IMR-90 (cell line): ENCODE measurements at places on chromosomes 16 and 17. TPM values are rescaled to one million over a fixed set of nuclear protein-coding genes. Genes with fewer than 3 reads are reported as not detected.

DNA sequence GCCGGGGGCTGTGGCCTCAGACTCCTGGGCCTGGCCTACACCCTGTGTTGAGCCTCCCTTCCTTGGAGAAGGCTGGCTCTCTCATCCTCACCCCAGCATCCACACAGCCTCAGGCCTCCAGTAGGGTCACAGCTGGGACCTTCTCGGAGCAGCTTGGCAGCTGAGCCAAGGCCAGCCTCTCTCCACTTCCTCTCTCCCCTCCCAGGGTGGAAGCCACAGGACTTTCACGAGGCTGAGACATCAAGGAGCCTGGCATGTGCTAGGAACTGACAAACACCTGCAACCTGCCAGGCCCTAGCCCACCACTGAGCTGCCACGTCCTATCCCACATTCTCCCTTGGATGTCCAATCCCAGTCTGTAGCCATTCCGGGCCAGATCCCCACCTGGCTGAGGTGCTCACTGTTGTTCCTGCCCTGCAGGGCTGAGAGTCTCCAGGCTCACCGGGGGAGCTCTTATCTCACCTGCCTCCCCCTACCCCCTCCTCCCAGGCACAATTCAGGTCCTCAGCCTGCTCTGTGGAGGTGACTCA, 3.1 kb downstream of the MMP15 start:
- H3K27ac ChIP-seq: no peak overlapping the region
- no peak for DNase-seq
- no peak overlapping the region for H3K4me3 ChIP-seq
- peaks cover 4% of the 10 kb centered on the region; the same call in 1 of the 2 replicates for H3K4me1 ChIP-seq

GRCh38 chr17:62657690-62658089, 30.2 kb downstream of the MRC2 start:
- H3K36me3 ChIP-seq: peaks cover 18% of the 10 kb centered on the region
- DNase-seq: no peak
- H3K4me1 ChIP-seq: peaks cover 20% of the 10 kb centered on the region
- no peak overlapping the region for H3K27ac ChIP-seq

DNA sequence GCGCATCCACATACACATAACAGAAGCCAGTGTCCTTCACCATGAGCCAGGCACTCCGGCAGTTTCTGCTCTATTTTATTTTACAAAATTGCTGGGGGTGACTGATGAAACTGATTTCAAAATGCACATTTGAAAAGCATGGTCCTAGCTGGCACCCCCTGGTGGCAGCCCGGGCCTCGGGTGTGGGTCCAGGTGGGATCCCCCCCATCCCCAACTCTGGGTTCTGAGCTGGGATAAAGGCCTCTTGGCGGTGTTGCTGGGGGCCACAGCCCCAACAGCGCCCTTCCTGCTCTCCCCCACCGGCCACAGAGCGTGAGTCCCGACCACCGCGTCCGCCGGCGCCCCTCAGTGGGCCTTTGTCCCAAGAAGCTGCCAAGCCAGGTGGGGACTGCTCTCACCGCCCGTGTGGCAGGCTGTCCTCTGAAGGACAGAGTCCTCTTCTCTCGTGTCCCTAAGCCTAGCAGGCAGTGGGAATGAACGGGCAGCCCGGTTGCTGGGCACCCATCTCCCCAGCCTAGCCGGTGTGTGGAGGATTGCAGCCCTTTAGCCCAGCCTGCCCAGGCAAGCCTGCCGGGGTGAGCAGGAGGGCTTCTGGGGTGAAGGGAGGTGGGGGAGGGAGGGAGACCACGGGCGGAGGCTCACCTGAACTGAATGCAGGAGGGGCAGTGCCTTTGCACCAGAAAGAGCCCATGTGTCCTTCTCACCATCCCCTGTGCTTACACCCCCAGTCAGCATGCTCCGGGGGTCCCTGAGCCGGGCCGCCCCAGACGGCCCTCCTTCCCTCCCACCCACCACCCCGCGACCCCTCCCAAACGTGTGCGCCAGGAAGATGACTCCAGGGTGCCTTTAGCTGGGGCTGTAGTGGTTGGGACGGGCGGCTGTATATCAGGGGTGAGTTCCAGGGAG, 898 bp downstream of the SNAI3 start:
- H3K36me3 ChIP-seq: no peaks in the 10 kb centered on the region
- H3K27me3 ChIP-seq: peaks cover 32% of the 10 kb centered on the region
- peaks cover 7% of the 10 kb centered on the region; the same call in 1 of the 2 replicates for H3K4me1 ChIP-seq
- H3K4me3 ChIP-seq: no peak overlapping the region
- no peak overlapping the region for H3K27ac ChIP-seq

GRCh38 chr16:14172200-14172809, 101.2 kb downstream of the MRTFB start:
- H3K4me1 ChIP-seq: no peaks in the 10 kb centered on the region; the same call in 1 of the 2 replicates
- no peaks in the 10 kb centered on the region for H3K36me3 ChIP-seq
- H3K4me3 ChIP-seq: no peak overlapping the region
- H3K27ac ChIP-seq: no peak overlapping the region
- H3K27me3 ChIP-seq: no peaks in the 10 kb centered on the region

GRCh38 chr16:30893417-30893743, 497 bp downstream of the BCL7C start:
- peak overlapping the region; percentile 90 for H3K27ac ChIP-seq
- peaks cover 23% of the 10 kb centered on the region for H3K4me1 ChIP-seq
- H3K27me3 ChIP-seq: no peaks in the 10 kb centered on the region
- peak overlapping the region; percentile 98 for H3K4me3 ChIP-seq
- DNase-seq: no peak
- H3K36me3 ChIP-seq: peaks cover 21% of the 10 kb centered on the region

GRCh38 chr17:35856603-35857002, 12.1 kb downstream of the HEATR9 start:
- H3K4me1 ChIP-seq: no peaks in the 10 kb centered on the region
- H3K27me3 ChIP-seq: no peaks in the 10 kb centered on the region
- peak; percentile 18 for DNase-seq

DNA sequence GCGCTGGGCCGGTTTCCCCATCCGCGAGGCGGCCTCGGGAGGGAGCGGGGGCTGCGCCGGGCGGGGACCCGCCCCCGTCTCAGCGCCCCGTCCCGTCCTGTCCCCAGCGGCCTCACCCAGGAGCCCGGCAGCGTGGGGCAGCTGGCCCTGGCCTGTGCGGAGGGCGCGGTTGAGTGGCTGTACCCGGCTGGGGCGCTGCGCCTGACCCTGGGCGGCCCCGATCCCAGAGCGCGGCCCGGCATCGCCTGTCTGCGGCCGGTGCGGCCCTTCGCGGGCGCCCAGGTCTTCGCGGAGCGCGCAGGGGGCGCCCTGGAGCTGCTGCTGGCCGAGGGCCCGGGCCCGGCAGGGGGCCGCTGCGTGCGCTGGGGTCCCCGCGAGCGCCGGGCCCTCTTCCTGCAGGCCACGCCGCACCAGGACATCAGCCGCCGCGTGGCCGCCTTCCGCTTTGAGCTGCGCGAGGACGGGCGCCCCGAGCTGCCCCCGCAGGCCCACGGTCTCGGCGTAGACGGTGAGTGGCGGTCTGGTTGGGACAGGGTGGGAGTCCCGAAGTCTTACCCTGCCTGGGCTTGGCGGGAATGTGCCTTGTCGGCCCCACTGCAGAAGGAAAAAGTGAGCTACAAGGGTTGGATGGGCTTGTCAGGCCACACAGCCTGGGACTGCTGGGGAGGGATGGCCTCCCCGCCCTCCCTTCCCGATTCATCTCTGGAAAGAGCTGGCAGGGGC, 720 bp downstream of the METRN start:
- peaks cover 15% of the 10 kb centered on the region for H3K4me1 ChIP-seq
- H3K27me3 ChIP-seq: no peaks in the 10 kb centered on the region
- DNase-seq: no peak
- no peaks in the 10 kb centered on the region for H3K36me3 ChIP-seq

DNA sequence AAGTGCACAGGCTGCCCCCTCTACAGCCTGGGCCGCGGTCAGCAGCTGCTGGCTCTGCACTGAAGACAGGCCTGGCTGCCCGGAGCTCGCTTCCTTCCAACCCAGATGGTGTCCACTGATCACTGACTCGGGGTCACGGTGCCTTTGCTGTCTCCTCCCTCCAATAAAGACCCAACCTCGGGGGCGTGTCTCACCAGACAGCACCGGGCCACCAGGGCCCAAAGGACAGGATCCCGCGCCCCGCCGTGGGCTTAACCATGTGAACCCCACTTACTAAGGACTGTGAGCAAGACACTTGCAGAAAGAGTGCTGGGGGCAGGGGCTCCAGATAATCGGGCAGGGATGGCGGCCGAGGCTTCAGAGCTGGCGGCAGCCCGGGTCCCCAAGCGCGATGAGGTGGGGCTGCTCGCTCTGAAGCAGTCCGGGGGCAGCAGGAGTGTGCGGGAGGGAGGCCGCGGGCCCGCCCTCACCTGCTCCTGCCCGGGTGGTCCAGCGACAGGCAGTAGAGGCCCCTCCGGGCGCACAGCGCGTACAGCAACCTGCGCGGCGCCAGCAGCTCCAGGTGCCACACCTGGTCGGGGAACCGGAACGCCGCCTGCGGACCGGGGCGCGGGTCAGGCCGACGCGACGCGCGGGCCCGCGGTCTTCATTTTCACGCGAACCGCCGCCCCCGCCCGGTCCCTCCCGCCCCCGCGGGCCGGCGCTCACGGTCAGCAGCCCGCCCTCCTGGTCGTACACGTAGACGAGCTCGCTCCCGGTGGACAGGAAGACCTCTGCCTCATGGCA, 502 bp downstream of the FAAP100 start:
- peak overlapping the region; percentile 100 for H3K4me3 ChIP-seq
- peaks cover 32% of the 10 kb centered on the region for H3K36me3 ChIP-seq
- peak overlapping the region; percentile 94 for H3K27ac ChIP-seq
- H3K4me1 ChIP-seq: peaks cover 22% of the 10 kb centered on the region

DNA sequence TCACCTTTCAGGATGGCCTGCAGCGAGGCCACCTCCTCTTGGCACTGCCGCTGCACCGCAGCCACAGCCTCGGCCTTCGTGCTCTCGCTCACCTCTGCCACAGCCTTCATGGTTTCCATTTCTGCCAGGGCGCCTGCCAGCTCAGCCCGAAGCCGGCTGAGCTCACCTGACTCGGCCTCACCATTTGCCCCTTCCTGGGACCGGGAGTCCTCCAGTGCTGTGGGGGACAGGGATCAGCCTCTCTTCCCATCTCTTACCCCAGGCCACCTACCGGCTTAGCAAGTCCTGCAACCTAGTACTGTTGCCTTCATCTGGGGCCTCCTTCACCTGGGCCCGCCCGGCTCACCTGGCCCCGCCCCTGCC, 658 bp downstream of the RABEP2 start:
- DNase-seq: no peak
- H3K36me3 ChIP-seq: peaks cover 8% of the 10 kb centered on the region; the same call in 1 of the 2 replicates
- peak overlapping the region; percentile 98 for H3K4me3 ChIP-seq

DNA sequence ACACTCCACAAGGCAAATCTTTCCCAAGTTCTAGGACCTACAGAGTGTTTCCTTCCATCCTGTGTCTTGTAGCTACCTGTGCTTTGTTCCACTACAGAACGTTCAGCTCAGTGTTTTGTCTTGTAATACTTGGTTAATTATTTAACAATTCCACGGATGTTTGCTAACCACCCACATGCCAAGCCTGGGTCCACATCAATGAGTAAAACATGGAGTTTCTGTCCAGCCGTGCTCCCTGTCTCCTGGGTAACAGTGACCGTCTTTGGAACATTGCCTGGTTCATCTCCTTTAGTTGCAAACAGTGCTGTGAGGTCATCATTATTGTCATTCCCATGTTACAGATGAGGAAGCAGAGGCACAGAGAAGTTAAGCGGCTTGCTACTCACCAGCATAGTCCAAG, 41.3 kb downstream of the IRF8 start:
- no peaks in the 10 kb centered on the region for H3K4me1 ChIP-seq
- peaks cover 69% of the 10 kb centered on the region for H3K27me3 ChIP-seq
- no peak for DNase-seq
- H3K36me3 ChIP-seq: no peaks in the 10 kb centered on the region

DNA sequence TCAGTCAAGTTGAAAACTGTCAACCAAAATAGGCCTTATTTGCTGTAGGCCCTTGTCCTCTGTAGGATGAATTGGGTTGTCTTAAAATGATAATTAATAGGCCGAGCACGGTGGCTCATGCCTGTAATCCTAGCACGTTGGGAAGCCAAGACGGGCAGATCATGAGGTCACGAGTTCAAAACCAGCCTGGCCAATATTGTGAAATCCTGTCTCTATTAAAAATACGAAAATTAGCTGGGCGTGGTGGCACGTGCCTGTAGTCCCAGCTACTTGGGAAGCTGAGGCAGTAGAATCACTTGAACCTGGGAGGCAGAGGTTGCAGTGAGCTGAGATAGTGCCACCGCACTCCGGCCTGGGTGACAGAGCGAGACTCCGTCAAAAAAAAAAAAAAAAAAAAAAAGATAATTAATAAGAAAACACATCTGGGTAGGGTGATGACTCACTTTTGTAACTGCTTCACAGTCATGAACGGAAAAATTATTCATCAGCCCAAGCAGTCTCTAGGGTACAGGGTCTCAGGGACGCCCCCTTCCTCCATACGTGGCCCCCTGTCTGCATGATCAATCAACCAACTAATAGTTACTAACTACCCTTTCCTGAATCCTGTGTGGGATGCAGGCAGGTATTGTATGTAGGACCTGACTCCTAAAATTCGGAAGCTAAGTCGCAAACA, 137.0 kb upstream of the RCVRN start:
- H3K36me3 ChIP-seq: no peaks in the 10 kb centered on the region
- no peak overlapping the region for H3K4me3 ChIP-seq
- H3K27me3 ChIP-seq: no peaks in the 10 kb centered on the region

- H3K27me3 ChIP-seq: no peaks in the 10 kb centered on the region
- H3K4me1 ChIP-seq: peaks cover 59% of the 10 kb centered on the region
- DNase-seq: peak; percentile 63
- no peaks in the 10 kb centered on the region for H3K36me3 ChIP-seq
Observed at GRCh38 chr17:77320044-77320440, 179.3 kb downstream of the SEC14L1 start.

GRCh38 chr16:67198238-67198734, 645 bp upstream of the ELMO3 start:
- peaks cover 69% of the 10 kb centered on the region for H3K36me3 ChIP-seq
- H3K4me3 ChIP-seq: no peak overlapping the region
- no peaks in the 10 kb centered on the region for H3K27me3 ChIP-seq
- H3K4me1 ChIP-seq: peaks cover 2% of the 10 kb centered on the region; the same call in 1 of the 2 replicates
- H3K27ac ChIP-seq: no peak overlapping the region

DNA sequence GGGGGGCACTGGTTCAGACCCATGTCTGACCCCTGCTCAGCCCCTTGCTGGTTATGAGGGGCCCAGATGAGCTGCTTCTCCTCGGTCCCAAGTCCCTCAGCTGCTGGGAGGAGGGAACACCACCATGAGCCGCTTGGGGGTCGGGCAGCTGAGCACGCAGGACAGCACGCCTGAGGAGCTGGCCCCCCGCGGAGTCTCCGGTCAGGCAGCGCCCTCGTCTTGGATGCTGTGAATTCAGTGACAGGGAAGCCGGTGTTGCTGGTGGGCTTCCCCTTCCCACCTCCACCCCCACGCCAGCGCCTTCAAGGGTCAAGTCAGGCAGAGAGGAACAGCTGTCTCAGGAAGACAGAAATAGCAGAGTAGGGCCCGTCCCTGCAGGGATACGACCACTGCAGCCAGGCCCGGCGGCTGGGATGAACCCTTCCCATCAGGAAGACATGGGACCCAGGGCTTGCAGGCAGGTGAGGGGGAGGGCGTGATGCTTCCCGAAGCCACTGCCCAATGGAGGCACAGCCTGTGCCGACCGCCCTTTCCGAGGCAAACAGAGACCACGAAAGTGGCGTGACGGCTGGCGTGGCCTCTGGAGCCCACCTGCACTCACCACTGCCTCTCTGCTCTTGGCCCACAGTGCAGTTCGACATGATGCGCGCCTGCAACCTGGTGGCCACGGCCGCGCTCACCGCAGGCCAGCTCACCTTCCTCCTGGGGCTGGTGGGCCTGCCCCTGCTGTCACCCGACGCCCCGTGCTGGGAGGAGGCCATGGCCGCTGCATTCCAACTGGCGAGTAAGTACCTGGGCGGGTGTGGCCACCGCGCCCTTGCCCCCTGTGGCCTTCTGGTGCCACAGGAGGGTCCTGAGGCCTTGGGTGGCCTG, 8.1 kb downstream of the TMEM204 start:
- H3K27ac ChIP-seq: no peak overlapping the region
- H3K27me3 ChIP-seq: no peaks in the 10 kb centered on the region
- no peak for DNase-seq
- no peak overlapping the region for H3K4me3 ChIP-seq

MT1M gene
- not detected in 2 replicates for total RNA-seq

GPRC5C gene
- total RNA-seq: not detected in 2 replicates

NT5M gene
- total RNA-seq: 0.18 and 0.28 TPM in 2 replicates

MPP2 gene
- 1.9 and 3.2 TPM in 2 replicates for total RNA-seq

HOXB6 gene
- total RNA-seq: 11.1 and 11.9 TPM in 2 replicates

PRKCB gene
- under 0.01 TPM in 1 of 2 replicates, not detected in the other for total RNA-seq
